ENCODE measurements at places on chromosomes 4 and X.

- no peak for DNase-seq
These were observed 30.6 kb upstream of the RAB40A start for GRCh38 chrX:103549916-103550315.

- no peak for DNase-seq
These were observed 24.8 kb downstream of the SLC2A9 start for GRCh38 chr4:9996319-9997110.

- DNase-seq = no peak
These were observed 459.8 kb upstream of the CTSO start for GRCh38 chr4:156413239-156414135.

GRCh38 chr4:11014199-11014598 lies 329.6 kb upstream of the CLNK start:
- no peak for DNase-seq

DNA sequence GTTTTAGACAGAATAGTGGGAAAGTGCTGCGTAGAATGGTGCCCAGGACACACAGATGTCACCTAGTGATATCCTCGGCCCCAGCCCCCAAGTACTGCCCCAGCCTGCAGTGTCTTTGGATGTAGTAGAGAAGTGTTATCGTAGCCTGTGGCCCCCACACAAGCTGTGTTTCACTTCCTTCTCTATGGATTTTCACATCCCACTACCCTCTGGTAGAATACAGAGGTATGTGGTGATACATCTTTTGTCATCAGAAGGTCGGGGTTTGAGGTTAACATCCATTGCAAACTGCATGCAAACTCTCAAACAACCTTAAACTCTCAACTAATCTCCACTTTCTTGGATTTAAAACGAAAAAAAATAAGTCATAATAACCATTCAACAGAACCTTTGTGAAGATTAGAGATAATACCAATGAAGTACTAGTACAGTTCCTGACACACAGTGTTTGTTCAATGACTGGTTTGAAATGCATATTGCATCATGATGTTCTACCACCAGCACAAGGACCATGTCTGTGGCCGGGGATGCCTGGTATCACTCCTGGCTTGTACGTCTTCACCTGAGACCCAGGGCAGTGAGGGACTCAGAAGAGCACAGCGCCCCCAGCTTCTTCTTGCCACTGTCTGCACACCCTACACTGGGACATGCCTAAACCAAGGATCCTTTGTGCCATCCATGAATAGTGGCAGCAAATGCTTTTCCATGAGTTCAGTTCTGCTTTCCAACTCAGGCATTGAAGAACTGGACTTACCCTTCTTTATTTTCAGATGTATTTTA lies 267.3 kb downstream of the DCTD start:
- no peak for DNase-seq
